ENCODE measurements at places on chromosomes 5 and 9.
A peak's percentile ranks its signal among the peaks of the same experiment; 100 is the strongest.

DNA sequence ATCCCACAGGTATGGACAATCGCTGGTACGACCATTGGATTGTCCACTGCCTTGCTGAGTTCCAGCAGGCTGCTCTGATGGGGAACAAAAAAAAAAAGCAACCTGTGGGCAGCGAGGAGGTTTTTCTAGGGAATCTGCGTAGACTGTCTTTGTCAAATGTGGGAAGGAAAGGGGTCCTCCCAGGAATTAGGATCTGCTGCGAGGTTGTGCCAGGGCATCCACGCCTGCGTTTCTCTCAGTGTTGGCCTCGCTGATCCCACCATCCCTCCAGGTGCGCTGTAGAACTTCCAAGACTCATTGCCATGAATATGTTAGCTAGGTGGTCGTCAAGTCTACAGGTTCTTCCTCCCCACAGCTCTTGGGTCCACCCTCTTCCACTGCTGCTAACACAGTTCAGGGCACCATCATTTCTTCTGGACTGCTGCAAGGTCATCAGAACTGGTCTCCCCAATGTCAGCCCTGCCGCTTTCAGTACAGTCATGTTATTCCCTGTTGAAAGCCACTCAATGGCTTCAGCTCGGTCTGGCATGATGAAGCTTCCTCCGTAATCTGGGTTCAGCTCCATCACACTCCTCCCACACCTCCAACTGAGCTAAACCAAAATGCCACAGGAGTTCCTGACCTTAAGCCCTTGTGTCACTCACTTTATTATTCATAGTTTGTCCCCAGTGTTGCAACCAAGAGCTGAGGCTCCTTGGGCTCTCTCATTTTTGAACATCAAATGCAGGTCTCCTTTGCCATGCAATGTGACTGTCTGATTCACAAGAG lies 79.5 kb upstream of the DMRT1 start:
- no peak for DNase-seq

DNA sequence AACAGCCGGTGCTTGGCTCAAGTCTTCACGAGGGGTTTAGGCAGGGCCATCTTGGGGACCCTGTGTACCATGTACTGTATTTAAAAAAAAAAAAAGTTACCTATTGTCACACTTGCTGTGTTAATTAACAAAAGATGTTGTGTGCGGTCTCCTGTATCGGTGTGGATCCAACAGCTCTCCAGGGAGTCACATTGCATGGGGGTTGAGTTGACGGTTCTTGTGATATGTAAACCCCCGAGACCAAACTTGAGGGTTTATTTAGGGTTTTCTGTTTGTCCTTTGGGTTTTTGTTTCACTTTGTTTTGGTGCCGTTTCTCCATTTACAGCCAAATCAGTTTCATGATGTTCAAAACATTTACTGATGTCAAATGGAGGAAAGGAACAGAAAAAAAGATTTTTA lies 22.2 kb downstream of the AMBP start:
- DNase-seq: no peak

DNA sequence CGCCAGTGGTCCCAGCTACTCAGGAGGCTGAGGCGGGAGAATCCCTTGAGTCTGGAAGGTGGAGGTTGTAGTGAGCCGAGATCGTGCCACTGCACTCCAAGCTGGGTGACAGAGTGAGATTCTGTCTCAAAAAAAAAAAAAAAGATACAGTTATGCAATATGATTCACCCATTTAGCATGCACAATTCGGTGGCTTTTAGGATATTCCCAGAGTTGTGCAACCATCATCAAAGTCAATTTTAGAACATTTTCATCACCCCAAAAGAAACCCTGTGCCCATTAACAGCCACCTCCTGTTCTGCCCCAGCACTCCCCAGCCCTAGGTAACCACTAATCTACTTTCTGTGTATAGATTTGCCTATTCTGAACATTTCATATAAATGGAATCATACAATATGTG lies 4.3 kb upstream of the DHFR start:
- DNase-seq: peak; percentile 38

GRCh38 chr5:107017616-107018015 lies 653.1 kb downstream of the EFNA5 start:
- DNase-seq: no peak

DNA sequence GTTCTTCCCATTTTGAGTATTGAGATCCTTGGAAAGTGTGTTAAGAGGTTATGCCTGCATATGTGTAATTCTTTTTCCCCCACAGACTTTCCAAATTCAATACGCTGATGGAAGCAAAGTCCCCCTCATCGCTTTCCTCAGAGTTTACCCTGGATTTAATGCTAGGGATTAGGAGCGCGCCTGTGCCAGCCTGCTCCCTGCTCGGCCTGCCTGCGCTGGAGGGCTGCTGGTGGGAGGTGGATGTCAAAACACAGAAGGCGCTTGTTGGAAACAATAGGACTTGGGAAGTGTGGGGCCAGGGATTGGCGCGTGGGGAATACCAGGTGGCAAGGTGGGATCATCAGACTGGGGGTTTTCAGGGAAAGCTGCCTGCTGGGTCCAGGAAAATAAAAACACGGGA lies 39.8 kb upstream of the PTCH1 start:
- DNase-seq: peak; percentile 8

DNA sequence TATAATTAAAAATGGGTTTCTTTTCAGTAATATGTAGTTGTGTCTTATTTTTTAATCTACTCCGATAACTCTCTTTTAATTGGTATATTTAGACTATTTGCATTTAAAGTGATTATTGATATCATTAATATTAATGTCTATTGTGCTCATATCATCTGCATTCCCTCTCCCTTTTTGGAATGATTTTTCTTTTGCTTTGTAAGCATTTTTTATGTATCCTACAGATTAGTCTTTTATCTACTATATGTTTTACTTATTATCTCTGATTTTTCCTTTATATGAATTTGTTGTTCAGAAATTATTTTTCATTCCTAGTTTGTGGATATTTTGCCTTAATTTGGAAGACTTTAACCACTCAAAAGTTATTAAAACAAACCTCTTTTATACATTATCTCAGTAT lies 34.0 kb downstream of the NDUFS4 start:
- DNase-seq: no peak

All from amniotic epithelial cell (primary cell).